Memory B cell (primary cell): ENCODE measurements at places on chromosomes 16 and 17.
A peak's percentile ranks its signal among the peaks of the same experiment; 100 is the strongest.

- DNase-seq: no peak
These were observed 19.9 kb upstream of the MMD start for GRCh38 chr17:55441544-55441943.

DNA sequence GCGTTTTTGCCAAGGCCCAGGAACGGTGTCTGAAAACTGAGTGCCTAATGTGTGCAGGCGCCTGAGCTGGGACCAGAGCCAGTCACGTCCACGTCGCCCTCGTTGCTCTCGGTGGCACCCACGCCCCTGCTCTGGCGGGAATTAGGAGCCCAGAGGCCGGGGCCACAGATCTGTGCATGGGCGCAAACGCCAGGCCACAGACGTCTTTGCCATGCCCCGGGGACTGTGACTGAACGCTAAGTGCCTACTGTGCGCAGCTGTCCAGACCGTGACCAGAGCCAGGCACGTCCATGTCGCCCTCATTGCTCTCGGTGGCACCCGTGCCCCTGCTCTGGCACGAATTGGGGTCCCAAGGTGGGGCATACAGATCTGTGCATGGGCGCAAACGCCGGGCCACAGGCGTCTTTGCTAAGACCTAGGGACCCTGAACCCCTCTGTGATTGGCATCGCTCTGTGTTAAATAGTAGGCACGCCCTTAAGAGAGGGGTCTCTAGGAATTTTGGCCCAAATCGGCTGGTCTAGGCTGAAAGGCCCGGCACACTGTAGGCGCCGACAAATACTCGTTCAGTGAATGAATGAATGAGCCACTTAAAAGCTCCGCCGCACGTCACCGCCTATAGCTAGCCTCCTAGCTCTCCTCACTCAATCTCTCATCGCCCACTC is 827 bp upstream of the UBALD1 start:
- peak; percentile 44 for DNase-seq

DNA sequence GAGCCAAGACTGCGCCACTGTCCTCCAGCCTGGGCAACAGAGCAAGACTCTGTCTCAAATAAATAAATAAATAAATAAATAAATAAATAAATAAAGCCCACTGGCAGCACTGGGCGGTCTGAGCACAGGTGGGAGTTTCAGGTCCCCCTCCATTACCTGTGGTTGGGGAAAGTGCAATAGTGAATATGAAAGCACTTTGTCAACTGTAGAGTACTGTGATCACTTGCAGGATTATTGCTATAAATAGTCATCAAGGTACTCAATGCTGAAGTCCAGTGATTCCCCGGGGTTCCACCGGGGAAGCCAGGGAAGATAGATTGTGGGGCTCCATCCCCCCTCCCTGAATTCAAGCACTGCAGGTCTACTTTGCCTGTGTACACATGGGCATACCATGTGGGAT is 42.7 kb upstream of the CPNE2 start:
- no peak for DNase-seq

DNA sequence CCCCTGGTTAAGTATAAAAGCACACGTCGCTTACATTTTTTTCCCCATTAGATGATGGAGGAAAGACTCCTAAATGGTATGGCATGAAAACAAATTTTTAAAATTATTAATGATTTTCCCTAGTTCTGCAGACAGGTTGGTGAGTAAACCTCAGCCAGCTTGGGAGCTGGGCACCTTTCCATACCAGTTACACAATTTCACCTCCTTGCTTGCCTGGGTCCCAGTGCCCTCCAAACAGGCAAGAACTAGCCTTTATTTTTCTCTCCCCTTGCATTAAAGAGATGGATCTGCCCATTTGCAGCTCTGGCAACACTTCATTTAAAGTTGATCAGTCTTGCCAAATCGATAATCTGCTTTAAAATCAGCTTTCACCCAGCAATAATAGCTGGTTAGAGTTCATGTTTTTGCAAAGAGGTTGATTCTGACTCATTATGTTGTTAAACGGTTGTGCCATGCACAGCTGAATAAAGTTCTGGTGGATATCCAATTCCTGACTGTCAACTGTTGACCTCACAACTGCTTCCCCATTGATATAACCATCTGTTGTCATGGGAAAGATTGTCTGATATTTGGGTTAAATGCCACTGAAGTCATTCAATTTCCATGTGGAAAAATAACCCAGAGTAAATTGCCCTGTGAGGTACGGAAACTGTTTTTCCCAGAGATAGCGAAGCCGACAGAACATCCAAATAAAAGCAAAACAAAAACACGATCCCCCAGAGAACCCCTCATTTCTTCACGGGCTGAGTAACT is 1.3 kb downstream of the C17orf58 start:
- no peak for DNase-seq

GRCh38 chr17:59145571-59146096 is 9.4 kb downstream of the SKA2 start:
- DNase-seq: no peak

DNA sequence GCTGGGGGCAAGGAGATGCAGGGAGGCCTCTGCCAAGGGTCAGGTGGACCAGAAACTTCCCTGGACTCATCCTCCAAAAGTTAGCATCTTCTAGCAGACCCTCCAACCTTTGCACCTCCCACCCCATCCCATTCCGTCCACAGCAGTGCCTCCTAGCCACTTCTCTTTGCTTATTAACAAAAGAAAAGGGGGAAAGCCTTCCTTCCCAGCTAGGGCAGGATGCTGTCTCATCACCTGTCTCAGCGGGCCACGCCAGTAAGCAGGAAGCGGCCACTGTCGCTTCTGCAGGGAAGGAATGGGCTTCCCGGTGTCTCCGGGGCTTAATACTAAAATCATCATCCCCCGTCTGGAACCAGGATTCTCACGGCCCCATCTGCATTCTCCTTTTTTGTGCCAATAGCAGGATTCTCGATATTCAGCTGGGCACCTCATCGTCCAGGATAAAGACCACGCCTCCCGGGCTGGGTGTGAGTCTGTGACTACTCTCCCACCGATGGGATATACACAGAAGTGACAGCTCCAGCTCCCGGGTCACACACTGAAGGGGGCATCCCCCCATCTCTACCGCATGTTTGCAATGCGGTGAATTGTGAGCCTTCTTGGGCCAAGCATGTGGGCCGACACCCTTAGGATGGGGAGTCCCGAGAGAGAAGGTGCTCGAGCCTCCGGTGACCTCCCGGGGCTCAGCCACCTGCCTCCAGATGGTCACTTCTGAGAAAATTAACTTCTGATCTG is 15.5 kb upstream of the RBFOX3 start:
- no peak for DNase-seq

DNA sequence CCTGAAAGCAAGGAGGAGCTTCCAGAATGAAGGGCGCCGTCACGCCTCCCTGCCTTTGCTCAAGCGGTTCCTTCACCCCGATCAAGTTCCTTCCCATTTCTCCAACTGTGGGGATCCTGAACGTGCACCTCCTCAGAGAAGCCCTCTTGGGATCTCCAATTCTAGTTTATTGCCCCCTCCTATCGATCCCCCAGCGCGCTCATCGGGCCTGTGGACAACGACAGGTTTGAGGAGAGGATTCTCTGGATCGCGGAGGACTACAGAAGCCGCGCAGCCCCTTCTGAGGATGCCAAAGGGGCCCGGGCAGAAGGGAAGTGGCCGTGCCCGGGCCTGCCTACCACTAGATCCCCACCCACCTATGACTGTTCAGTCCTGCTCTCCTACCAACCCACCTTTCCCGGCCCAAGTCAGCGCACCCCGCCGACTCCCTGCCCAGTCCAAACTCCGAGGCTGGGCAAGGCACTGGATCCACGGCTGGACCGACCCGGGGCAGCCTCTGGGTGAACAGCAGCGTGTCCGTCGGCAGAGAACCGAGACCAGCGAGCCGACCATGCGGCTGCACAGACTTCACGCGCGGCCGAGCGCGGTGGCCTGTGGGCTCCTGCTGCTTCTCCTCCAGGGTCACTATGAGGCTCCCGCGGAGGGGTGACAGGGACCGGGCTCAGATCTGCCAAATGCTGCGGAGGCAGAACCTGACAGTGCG is 12.8 kb upstream of the CES3 start:
- no peak for DNase-seq

DNA sequence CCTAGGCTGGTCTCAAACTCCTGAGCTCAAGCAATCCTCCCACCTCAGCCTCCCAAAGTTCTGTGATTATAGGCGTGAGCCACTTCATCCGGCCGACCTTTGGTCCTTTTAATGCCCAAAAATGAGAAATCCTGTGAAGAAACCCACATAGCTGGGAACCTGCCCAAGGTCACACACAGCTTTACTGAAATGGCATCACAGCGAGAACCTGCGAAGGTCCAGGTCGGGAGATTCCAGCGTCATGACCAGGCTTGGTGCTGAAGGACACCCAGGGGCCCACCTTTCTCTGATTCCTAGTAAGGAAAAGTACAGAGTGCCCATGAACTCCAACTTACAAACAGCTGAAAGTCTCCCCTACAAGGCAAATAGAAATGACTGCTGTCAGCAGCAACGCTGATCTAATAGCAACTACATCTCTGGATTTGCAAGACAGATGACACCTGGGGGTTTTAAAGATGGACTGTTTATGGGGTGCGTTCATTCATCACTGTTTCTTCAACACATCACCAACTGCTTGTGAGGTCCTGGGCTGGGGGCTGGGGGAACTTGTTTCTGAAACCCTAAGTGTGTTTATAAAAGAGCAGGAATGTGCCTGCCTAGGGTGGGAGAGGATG is 24.5 kb upstream of the DNAH17 start:
- DNase-seq: no peak

DNA sequence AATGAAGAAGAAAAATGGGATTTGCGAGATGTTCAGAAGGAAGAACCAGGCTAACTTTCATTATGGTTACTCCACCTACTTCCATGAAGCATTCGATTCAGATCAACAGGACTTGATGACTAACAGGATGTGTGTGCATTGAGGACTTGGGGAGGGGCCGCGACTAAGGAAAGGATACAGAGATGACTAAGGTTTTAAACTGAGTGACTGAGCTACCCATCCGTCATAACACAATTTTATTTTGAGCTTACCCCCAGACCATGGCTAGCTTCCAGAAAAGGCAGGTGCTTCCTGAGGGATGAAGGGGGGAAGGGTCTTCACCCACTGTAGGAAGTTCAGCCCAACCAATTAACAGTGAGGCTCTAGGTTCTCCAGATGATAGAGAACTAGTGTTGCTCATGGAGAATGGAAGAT is 2.5 kb upstream of the CDYL2 start:
- DNase-seq: no peak

GRCh38 chr16:19968891-19969683 is 84.4 kb upstream of the GPRC5B start:
- no peak for DNase-seq

DNA sequence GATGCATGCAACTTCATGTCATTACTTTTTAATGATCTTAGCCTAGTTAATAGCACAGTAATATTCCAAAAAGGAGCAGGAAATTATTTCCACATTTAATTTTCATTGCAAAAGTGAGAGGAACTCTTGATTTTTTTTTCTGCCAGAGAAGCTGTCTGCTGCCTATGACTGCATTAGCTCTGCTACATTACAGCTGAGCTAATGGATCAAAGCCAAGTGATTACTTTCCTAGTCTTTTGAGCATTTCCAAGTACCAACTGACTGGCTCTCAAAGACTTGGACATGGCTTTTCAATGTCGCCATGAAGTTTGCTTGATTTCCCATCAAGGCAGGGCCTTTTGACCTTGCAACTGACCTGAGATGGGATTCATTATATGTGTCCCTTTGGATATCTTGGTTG is 356.6 kb upstream of the XYLT1 start:
- DNase-seq: no peak

GRCh38 chr16:24046442-24046841 is 209.7 kb upstream of the CACNG3 start:
- DNase-seq: no peak

GRCh38 chr16:17261197-17261858 is 209.4 kb downstream of the XYLT1 start:
- DNase-seq: no peak

DNA sequence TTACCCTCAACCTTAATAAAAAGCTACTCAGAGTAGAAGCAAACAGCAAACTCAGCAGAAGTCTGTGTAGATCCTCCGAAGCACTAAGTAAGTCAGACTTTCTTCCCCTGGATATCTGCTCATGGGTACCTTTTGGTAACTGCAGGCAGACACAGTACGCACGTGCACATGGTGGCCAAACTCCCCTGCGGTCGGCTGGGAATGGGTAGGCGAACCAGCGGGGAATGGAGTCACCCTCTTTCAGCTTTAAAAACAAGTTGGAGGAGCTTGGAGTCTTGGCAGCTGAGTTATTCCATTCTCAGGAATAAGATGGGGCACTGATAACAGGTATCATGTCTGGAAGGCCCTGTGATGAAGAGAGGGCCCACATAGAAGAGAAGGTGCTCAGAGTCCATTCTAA is 16.3 kb downstream of the CYB561 start:
- no peak for DNase-seq

- peak; percentile 4 for DNase-seq
These were observed 1.0 kb downstream of the RSPRY1 start for GRCh38 chr16:57186872-57187854.

- no peak for DNase-seq
These were observed 28.1 kb downstream of the SCNN1B start for GRCh38 chr16:23330161-23330560.

- DNase-seq: no peak
These were observed 4.9 kb downstream of the IQCK start for GRCh38 chr16:19722981-19723380.

GRCh38 chr17:4488989-4489595 is 9.6 kb upstream of the SPNS2 start:
- no peak for DNase-seq

- no peak for DNase-seq
These were observed 28.5 kb upstream of the VAT1L start for GRCh38 chr16:77759821-77760220.

DNA sequence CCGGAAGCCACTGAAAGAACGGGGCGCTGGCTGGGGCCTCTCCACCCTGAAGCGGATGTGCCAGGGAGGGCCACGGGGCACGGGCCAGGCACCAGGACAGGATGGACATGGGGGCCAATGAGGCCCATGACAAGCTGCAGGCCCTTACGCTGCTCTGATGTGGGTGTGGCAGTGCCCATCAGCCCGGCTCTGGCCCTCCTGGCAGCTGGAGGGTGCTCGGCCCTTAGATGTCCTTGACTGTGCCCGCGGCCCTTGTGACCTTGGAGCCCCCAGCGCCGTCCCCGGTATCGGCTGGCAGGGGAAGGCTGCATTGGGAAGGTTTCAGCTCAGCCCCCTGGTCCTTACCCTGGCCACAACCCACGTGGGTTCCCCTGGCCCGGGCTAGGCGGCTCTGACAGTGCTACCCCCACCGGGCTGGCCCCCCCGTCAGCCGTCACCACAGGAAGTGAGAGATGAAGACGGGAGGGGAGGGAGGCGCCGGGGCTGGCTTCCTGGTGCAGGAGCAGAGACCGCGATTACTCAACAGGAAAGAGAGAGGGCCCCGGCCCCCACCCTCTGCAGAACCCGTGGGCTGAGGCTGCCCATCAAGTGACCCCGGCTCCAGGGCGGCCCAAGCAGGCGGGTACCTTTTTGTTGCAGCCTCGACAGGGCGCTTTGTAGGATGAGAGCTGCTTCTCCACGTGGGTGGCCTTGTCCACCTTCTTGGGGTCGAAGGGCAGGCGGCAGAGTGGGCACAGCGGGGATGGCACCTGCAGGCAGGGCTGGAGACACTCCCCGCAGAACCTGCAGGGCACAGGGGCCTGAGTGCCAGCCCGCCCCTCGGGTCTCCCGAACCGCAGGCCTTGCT is 5.3 kb downstream of the RNF166 start:
- peak; percentile 71 for DNase-seq
